Psoas muscle (tissue), 8 donors: ENCODE measurements at places on chromosomes 3 and 15. TPM values are rescaled to one million over a fixed set of nuclear protein-coding genes. Genes with fewer than 3 reads are reported as not detected.

COPB2 gene
- total RNA-seq, result 41.2 TPM

GOLGA8T gene
- not detected for total RNA-seq

TLR9 gene
- total RNA-seq, result not detected

SLC9C1 gene
- total RNA-seq, result 0.17 TPM

RBPMS2 gene
- 2.1 TPM for total RNA-seq

CCR1 gene
- 1.9 TPM for total RNA-seq

SHC4 gene
- not detected for total RNA-seq

TEX55 gene
- total RNA-seq, result not detected

DAZL gene
- total RNA-seq, result not detected

CADPS gene
- total RNA-seq, result not detected

ZNF501 gene
- total RNA-seq, result 3.4 TPM

LRRN1 gene
- 8.3 TPM for total RNA-seq

HEMK1 gene
- 6.7 TPM for total RNA-seq

SCAANT1 gene
- not detected for total RNA-seq

SPINK8 gene
- total RNA-seq, result not detected

KBTBD13 gene
- 1.3 TPM for total RNA-seq

IQCF2 gene
- total RNA-seq, result not detected
